NB4 (cell line): ENCODE measurements at places on chromosomes 11 and 22.

DNA sequence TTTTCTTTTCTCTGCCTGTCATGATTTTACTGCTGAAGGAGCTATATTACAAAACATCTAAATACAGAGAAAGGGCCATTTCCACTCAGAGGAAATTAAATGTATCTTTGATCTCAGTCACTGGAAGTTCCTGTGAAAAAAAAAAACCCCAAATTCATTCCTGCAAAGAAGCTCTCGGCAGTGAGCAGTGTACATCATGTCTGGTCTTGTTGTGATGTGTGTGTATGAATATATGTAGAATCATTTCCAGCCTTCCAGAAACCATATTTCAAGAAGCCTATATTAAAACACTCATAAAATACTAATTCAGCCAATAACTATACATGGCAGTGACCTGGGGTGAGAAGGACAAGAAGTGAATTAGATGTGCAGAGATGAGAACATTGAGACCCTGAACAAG, 393.2 kb upstream of the TENM4 start:
- DNase-seq, result no peak

GRCh38 chr11:119029069-119029339, 1.7 kb downstream of the SLC37A4 start:
- DNase-seq, result no peak

DNA sequence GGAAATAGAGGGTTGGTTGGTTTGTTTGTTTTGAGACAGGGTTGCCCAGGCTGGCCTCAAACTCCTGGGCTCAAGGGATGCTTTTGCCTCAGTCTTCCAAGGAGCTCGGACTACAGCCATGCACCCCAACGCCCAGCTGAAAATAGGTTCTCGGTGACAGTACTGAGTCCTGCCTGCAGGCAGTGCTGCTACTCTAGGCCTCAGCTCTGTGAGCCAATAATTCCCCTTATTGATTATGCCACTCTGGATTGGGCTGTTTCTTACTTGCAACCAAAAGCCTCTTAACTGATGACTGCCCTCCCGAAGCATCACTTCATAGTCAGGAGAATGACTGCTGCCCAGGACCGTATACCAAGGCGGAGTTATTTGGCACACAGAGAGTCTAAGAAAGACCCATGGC, 1.2 kb upstream of the C11orf16 start:
- DNase-seq, result no peak

- no peak for DNase-seq
These were observed 350.9 kb upstream of the CCDC179 start for GRCh38 chr11:23211221-23211620.

- DNase-seq, result no peak
These were observed 642 bp downstream of the NAA40 start for GRCh38 chr11:63939397-63939891.
